ENCODE measurements at places on chromosomes 4 and X. TPM values are rescaled to one million over a fixed set of nuclear protein-coding genes. Genes with fewer than 3 reads are reported as not detected.

- peak; percentile 95 for DNase-seq
These were observed 205.3 kb downstream of the TENM3 start for GRCh38 chr4:182448281-182449151.

- peak; percentile 82 for DNase-seq
These were observed 581 bp downstream of the UBE2K start for GRCh38 chr4:39698424-39699009.

The FGA gene
- not detected for total RNA-seq

The SLC16A2 gene
- total RNA-seq, result 8.2 TPM

The ADGRG4 gene
- total RNA-seq, result not detected

The CFAP47 gene
- total RNA-seq, result not detected
